Activated CD4-positive, alpha-beta memory T cell treated with anti-CD3 and anti-CD28 coated beads, Interleukin-2, amount 10 ng/mL, durations not matched to agents 7 days and 5 days (primary cell): ENCODE measurements at places on chromosomes 2 and 18.

- H3K4me1 ChIP-seq = no peaks in the 10 kb centered on the region
- no peak overlapping the region for H3K4me3 ChIP-seq
- no peak overlapping the region for H3K27ac ChIP-seq
- H3K36me3 ChIP-seq = no peaks in the 10 kb centered on the region
- H3K27me3 ChIP-seq = peaks cover 12% of the 10 kb centered on the region
These were observed 114.1 kb downstream of the COL6A3 start for GRCh38 chr2:237299906-237300305.

GRCh38 chr18:57621246-57621604, 411 bp downstream of the NARS1 start:
- H3K4me3 ChIP-seq = peak overlapping the region; percentile 95
- peak overlapping the region; percentile 96 for H3K27ac ChIP-seq
- no peaks in the 10 kb centered on the region for H3K27me3 ChIP-seq
- H3K4me1 ChIP-seq = peaks cover 36% of the 10 kb centered on the region

DNA sequence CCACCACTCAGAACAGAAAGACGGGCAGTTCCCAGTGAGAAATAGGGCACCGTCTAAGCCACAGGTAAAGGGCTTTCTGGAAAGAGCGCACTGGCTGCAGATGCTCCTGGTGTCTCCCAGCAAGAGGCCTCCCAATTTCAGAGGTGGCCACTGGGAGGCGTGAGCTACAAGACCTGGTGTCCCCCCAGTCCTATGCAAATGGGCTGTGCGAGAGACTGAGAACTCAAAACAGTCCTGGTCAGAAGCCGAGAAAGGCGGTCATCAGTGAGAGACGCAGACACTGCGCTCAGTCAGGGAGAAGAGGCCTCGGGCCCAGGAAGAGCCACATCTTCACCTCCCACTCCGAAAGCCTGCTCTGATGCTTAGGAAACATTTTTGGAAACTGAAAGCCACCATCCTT, 179.5 kb downstream of the EIPR1 start:
- H3K36me3 ChIP-seq = peaks cover 9% of the 10 kb centered on the region
- H3K27me3 ChIP-seq = no peaks in the 10 kb centered on the region
- no peak overlapping the region for H3K27ac ChIP-seq
- peaks cover 21% of the 10 kb centered on the region for H3K4me1 ChIP-seq
- DNase-seq = peak; percentile 26

DNA sequence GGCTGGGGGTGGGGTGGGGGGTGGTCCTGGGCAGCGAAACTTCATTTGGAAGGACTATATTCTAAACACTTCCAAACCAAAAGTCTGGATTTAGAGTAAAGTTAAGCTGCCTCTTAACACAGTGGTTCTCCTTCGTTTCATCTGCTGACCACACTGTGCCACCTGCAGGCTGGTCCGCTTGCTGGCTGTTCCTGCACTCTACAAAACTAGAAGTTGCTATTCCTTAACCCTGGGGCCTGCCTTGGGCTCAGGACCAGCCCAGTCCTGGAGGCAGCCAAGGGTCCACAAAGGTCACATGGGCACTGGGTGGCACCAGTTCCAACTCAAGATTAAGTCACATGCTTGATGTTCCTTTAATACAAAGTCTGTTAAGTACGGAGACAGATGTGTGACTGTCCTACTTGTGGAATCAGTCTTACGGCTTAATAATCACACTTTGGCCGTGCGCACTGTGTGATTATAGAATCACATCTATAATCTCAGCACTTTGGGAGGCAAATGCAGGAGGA, 195.4 kb downstream of the FAM210A start:
- H3K4me1 ChIP-seq = no peaks in the 10 kb centered on the region
- no peak overlapping the region for H3K27ac ChIP-seq
- no peak overlapping the region for H3K4me3 ChIP-seq
- no peaks in the 10 kb centered on the region for H3K27me3 ChIP-seq

GRCh38 chr2:37912616-37913015, 12.5 kb upstream of the RMDN2 start:
- H3K36me3 ChIP-seq = no peaks in the 10 kb centered on the region
- H3K27ac ChIP-seq = no peak overlapping the region
- no peak for DNase-seq

DNA sequence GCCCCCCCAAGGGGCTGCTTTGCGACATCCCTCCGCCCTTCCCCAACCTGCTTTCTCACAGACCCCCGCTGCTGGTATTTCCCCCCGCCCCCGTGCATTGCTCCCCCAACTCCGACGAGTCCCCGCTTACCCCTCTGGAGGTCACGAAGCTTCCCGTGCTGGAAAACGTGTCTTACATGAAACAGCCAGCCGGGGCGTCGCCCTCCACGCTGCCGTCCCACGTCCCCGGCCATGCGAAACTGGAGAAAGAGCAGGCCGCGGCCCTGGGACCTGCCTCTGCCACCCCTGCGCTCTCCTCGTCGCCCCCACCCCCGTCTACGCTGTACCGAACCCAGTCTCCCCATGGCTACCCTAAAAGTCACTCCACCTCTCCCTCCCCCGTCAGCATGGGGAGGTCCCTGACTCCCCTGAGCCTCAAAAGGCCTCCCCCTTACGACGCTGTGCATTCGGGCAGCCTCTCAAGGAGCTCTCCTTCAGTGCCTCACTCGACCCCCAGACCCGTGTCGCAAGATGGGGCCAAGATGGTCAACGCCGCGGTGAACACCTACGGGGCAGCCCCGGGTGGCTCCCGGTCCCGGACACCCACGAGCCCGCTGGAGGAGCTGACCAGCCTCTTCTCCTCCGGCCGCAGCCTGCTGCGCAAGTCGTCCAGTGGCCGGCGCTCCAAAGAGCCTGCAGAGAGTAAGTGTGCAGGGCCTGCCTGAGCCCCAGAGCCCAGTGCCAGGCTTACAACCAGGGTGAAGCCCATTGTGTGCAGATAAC, 183.0 kb downstream of the NYAP2 start:
- H3K4me1 ChIP-seq = no peaks in the 10 kb centered on the region
- no peak for DNase-seq
- H3K36me3 ChIP-seq = no peaks in the 10 kb centered on the region
- H3K4me3 ChIP-seq = no peak overlapping the region
- no peak overlapping the region for H3K27ac ChIP-seq

- H3K36me3 ChIP-seq = no peaks in the 10 kb centered on the region
- H3K4me1 ChIP-seq = no peaks in the 10 kb centered on the region
- no peak for DNase-seq
- H3K27ac ChIP-seq = no peak overlapping the region
- H3K4me3 ChIP-seq = no peak overlapping the region
These were observed 62.5 kb downstream of the LHCGR start for GRCh38 chr2:48693066-48693465.

DNA sequence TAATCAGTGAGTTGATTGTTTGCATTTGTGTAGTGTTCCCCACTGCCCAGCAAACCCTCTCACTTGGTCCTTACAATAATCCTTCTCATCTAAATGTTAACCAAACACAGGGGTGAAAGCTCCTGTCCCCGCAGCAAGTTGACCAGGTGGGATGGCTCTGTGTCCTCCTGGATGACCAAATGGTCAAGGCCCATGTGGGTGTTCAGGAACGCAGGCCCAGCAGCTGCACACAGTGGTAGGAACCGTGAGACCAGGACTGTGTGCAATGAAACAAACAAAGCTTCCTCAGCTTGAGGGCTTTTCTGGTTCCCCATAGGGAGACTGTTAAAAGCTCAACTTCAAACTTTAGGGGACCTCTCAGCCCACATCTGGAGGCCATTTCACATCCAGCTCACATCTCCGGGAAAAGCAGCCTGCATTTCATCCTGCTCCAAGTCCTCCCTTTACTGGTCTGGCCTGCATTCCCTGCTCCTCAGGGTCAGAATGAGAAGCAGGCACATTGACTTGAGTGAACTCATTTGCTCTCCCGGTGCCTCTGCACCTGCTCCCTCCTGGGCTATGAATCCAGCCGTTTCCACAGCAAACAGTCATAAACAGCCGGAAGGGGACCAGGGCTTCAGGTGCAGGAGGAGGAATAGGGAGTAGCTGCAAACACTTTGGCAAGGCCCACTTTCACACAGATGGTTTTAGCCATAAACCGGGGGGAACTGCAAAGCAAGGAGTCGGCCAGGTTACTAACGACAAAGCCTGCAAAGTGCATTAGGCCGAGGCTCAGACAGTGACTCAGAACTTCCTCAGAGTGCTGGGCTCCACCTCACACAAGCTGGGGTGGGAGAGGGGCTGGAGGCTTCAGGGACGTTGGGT, 144.7 kb downstream of the CAPN13 start:
- H3K4me3 ChIP-seq = no peak overlapping the region
- peaks cover 1% of the 10 kb centered on the region for H3K4me1 ChIP-seq
- no peaks in the 10 kb centered on the region for H3K27me3 ChIP-seq
- H3K36me3 ChIP-seq = no peaks in the 10 kb centered on the region
- H3K27ac ChIP-seq = no peak overlapping the region
- no peak for DNase-seq

GRCh38 chr18:21912339-21913239, 172.0 kb downstream of the MIB1 start:
- H3K4me1 ChIP-seq = no peaks in the 10 kb centered on the region
- H3K36me3 ChIP-seq = no peaks in the 10 kb centered on the region
- H3K27me3 ChIP-seq = peaks cover 8% of the 10 kb centered on the region
- no peak for DNase-seq

- H3K27ac ChIP-seq = no peak overlapping the region
- peaks cover 17% of the 10 kb centered on the region for H3K27me3 ChIP-seq
- H3K4me1 ChIP-seq = peaks cover 8% of the 10 kb centered on the region
- H3K36me3 ChIP-seq = no peaks in the 10 kb centered on the region
- no peak overlapping the region for H3K4me3 ChIP-seq
- DNase-seq = no peak
These were observed 6.3 kb upstream of the RBMS1 start for GRCh38 chr2:160499865-160500264.

GRCh38 chr18:29071869-29072268, 894.9 kb upstream of the CDH2 start:
- H3K27me3 ChIP-seq = no peaks in the 10 kb centered on the region
- H3K4me3 ChIP-seq = no peak overlapping the region
- no peak overlapping the region for H3K27ac ChIP-seq
- DNase-seq = no peak
- H3K4me1 ChIP-seq = no peaks in the 10 kb centered on the region

- no peaks in the 10 kb centered on the region for H3K27me3 ChIP-seq
- no peak overlapping the region for H3K4me3 ChIP-seq
These were observed 167.5 kb downstream of the MCFD2 start for GRCh38 chr2:46748121-46748520.

DNA sequence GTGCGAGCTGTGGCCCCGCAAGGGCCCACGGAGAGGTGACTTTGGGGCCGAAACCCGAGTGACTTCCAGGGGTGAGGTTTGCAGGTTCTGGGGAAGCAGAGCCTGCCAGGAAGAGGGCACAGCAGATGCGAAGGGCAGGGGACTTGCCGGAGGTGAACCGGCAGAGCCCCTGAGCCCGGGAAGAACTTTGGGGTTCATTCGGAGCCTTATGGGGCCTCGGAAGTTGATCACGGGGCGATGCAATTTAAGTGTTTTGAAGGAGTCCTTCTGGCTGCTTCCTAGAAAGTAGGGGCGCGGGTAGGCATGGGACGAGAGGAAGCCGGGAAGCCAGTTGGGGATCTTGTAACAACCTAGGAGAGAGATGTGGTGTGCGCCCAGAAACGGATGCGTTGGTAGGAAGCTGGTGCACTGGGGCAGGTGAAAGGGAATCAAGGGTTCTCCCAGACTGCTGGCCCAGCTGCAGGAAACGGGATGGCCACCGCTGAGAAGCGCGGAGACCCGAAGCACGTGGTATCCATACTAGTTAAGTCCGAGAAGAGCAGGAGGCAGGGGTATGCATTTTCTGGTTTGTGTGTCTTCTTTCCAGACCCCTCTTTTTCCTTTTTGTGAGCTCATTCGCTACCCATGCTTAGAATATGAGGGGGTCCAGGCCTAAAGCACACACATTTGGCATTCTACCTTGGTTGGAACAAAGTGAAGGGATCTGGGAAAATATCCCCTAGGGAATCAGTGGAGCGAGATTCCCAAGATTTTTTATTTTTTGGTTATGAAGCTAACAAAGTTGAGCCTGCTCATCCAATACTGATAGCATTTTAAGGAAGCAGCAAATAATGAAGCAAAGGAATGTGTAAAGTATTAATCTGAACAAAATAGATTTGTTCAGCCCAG, 758 bp downstream of the SCLY start:
- peak overlapping the region; percentile 78 for H3K27ac ChIP-seq
- DNase-seq = peak; percentile 28
- peaks cover 27% of the 10 kb centered on the region for H3K36me3 ChIP-seq
- H3K27me3 ChIP-seq = peaks cover 7% of the 10 kb centered on the region
- peak overlapping the region; percentile 82 for H3K4me3 ChIP-seq
- peaks cover 55% of the 10 kb centered on the region for H3K4me1 ChIP-seq

- H3K4me3 ChIP-seq = no peak overlapping the region
- peaks cover 2% of the 10 kb centered on the region for H3K4me1 ChIP-seq
- H3K27me3 ChIP-seq = no peaks in the 10 kb centered on the region
- no peak for DNase-seq
- H3K36me3 ChIP-seq = no peaks in the 10 kb centered on the region
- H3K27ac ChIP-seq = no peak overlapping the region
These were observed 13.1 kb downstream of the CYRIA start for GRCh38 chr2:16652296-16653082.

GRCh38 chr2:46490521-46491141, 11.3 kb downstream of the TMEM247 start:
- H3K4me1 ChIP-seq = peaks cover 11% of the 10 kb centered on the region
- no peaks in the 10 kb centered on the region for H3K36me3 ChIP-seq
- H3K27ac ChIP-seq = no peak overlapping the region
- H3K4me3 ChIP-seq = no peak overlapping the region

DNA sequence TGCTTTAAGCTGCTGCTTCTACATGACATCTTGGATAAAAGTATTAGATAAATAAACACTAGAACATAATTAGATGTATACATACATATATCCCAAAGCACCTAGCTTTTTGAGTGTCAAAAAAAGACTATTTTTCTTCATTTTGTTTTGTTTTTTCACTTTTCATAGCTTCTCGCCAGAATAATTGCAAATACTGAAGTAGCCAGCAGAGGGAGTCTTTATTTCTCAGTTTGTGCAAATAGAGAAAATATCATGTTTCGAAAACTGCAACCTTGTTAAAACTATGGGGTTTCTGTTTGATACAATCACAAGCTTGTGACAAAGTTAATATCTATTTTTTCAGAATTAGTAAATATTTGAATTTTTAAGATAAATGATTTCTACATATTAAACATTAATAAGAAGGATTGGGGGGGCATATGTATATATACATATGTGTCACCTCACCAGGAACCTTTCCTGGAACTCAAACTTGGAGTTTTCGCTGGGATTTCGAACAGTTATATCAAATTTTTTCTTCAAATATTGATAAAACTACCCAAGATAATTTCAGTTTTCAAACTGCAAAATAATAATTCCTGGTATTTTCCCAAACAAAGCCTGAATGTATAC, 61.0 kb downstream of the GRB14 start:
- H3K27ac ChIP-seq = no peak overlapping the region
- H3K36me3 ChIP-seq = no peaks in the 10 kb centered on the region
- no peaks in the 10 kb centered on the region for H3K4me1 ChIP-seq
- DNase-seq = no peak
